ENCODE measurements at places on chromosomes 11 and 22. TPM values are rescaled to one million over a fixed set of nuclear protein-coding genes. Genes with fewer than 3 reads are reported as not detected.

The GNG3 gene
- 0.09 TPM for polyA plus RNA-seq

The OMP gene
- polyA plus RNA-seq, result not detected

The RAC2 gene
- polyA plus RNA-seq, result 29.8 TPM

The PTPRJ gene
- 3.4 TPM for polyA plus RNA-seq

The BEST1 gene
- 14.8 TPM for polyA plus RNA-seq

The CARD18 gene
- polyA plus RNA-seq, result not detected
